IPS-NIHi11 (cell line): ENCODE measurements at places on chromosomes 6 and 20.

GRCh38 chr6:43303751-43304331, 4.8 kb downstream of the CRIP3 start:
- no peak for DNase-seq

DNA sequence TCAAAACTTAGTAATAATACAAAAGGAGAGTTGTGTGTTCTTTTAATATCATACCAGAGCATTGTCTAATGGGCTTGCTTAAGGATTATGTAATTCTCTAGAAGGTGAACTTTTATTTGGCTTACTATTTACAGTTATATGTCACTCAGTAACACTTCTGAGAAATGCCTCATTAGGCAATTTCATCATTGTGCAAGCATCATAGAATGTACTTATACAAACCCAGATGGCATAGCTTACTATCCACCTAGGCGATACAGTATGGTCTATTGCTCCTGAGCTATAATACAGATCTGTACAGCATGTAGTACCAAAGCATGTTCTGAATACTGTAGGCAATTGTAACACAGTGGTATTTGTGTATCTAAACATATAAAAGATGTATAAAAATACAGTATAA, 340.1 kb downstream of the PHF3 start:
- DNase-seq: no peak

DNA sequence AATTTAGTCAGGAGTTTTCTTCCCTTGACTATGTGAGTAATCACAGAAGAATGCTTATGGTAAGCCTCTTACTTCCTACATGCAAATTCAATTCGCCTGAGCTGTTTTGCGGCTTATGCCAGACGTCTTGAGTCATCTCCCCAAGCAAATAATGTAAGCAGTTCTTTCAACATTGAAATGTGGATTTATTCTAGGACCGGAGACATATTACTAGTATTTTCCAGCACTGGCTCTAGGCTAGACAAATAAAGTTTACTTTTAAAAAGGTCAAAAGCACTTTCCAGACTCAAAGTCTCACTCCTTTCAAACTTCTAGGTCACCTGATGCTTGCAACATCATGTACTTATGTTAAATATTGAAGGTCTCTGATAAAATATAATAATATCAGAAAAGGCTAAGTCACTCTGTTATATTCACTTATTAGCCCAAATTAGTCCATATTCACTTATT, 38.1 kb upstream of the NOX3 start:
- peak; percentile 35 for DNase-seq

GRCh38 chr6:131733376-131734016, 22.7 kb upstream of the CTAGE9 start:
- DNase-seq: no peak

- no peak for DNase-seq
These were observed 2.2 kb upstream of the FAM162B start for GRCh38 chr6:116767715-116768114.

- DNase-seq: no peak
These were observed 13.8 kb downstream of the TREM1 start for GRCh38 chr6:41272591-41273240.

DNA sequence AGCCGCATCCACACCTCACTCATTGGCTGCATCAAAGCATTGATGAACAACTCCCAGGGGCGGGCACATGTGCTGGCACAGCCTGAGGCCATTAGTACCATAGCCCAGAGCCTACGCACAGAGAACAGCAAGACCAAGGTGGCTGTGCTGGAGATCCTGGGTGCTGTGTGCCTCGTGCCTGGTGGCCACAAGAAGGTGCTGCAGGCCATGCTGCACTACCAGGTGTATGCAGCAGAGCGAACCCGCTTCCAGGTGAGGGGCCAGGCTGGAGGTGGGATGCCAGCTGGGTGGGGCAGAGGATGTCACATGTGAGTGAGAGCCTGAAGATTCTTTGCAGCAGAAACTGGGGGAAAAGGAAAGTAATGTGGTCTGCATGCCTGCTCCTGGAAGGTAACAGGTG, 66.7 kb downstream of the MOCS1 start:
- DNase-seq: peak; percentile 49

- no peak for DNase-seq
These were observed 4.3 kb upstream of the SLPI start for GRCh38 chr20:45258664-45259063.

GRCh38 chr6:46772016-46772415, 21.2 kb upstream of the MEP1A start:
- DNase-seq: no peak

- no peak for DNase-seq
These were observed 12.8 kb upstream of the CCDC167 start for GRCh38 chr6:37512400-37513011.

DNA sequence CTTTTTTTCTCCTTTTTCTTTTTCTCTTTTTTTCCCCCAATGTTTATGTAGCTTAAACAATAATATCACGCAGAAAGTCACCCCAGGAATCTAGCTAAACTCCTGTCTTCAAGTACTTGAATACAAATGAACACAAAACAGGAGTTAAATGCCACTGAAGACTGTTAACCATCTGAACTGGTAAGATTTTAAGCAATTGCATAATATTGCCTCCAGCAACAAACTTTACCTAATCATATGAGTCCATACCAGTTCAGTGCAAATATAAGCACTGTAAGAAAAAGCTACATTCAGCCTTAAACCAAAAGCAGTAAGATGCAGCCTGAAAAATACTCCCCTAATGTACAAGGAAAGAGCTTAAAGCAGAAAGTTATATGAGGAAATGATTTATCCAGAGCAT, 173.9 kb upstream of the TFAP2D start:
- DNase-seq: no peak

DNA sequence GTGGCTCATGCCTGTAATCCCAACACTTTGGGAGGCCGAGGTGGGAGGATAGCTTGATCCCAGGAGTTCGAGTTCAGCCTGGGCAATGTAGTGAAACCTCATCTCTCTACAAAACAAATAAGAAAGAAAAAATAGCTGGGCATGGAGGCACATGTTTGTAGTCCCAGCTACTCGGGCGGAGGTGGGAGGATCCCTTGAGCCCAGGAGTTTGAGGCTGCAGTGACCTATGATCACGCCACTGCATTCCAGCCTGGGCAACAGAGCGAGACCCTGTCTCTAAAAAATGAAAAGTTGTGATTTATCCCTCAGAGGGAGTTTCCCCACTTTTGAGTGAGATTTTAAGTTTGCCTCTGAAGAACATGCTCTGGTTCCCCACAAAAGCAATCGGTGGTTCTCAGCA, 17.4 kb upstream of the BMP7 start:
- no peak for DNase-seq

- peak; percentile 25 for DNase-seq
These were observed 14.0 kb upstream of the MRGBP start for GRCh38 chr20:62782149-62782892.

GRCh38 chr6:70860045-70860444, 96.8 kb downstream of the B3GAT2 start:
- no peak for DNase-seq

DNA sequence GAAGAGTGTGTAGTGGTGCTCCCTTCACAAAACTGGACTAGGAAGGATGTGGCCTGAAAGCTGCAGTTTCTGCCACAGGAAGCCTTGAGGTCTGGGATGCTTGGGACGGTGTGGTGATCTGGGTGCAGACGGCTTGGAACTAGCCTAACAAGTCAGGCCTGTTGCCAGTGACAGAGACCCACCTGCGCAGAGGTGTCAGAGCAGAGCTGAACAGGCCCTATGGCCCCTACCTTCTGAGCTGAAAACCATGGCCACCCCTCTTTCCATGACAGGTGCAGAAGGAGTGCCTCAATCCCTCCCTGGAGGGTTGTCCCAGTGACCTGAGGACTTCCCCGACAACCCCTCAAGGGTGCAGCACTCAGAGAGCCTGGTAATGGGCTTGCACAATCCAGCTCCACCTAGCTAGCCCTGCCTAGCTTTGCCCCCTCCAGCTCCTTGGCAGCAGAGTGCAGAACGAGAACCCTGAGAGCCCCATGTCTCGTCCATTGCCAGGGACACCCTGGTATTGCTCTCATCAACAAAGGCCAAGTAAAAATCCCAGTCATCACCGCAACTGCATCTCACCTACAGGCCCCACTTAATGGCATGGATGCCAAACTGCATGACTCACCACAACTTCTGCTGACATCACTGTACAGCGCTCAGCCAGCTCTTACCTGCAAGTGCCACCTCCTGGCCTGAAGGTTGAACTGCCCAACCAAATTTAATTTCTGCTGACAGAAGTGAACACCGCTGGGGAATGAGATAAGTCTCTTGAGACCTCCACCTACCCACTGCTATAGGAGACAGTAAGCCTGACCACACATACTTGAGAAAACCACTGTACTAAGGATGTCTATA, 563.1 kb downstream of the TFAP2A start:
- DNase-seq: peak; percentile 11

GRCh38 chr20:63270606-63271325, 1.8 kb upstream of the ARFGAP1 start:
- no peak for DNase-seq

- no peak for DNase-seq
These were observed 784.4 kb downstream of the MAFB start for GRCh38 chr20:39904476-39905112.

- no peak for DNase-seq
These were observed 125.1 kb upstream of the HS3ST5 start for GRCh38 chr6:114467931-114468330.

GRCh38 chr6:159691133-159691962, 1.7 kb downstream of the SOD2 start:
- peak; percentile 20 for DNase-seq

- no peak for DNase-seq
These were observed 74.3 kb upstream of the EMILIN3 start for GRCh38 chr20:41440882-41441281.

- no peak for DNase-seq
These were observed 212.2 kb upstream of the BTBD3 start for GRCh38 chr20:11705512-11705911.

DNA sequence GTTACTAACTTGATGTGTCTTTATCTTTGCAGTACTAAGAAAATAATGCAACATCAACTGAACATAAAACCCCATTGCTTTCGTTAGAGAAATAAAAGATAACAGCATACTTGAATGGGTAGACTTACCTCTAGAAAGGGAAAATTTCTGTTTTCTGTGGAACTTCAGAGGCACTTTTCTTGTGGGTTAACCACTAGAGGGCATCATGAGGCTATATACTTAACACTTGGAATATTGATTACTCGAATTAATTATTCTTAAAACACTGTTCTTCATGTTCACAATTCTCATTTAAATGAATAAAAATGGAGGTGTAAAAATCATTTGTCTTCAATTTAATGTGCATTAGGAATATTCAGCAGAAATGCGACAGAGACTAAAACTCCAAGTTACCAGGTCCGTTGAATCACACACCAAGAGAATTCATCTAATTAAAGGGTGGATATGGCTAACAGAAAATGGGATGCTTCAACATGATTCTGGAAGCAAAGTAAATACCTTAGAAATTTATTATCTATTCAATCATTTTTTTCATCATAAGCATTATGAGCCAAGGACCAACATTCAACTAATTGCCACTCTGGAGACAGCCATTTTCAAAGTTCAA, 330.8 kb upstream of the PREP start:
- DNase-seq: no peak

- no peak for DNase-seq
These were observed 141.3 kb downstream of the IMPG1 start for GRCh38 chr6:75931011-75931680.

- peak; percentile 17 for DNase-seq
These were observed 230.0 kb upstream of the CHD6 start for GRCh38 chr20:41848180-41848579.

- DNase-seq: no peak
These were observed 95.8 kb upstream of the GCM1 start for GRCh38 chr6:53244399-53244931.

GRCh38 chr6:36962874-36963273, 8.3 kb downstream of the PI16 start:
- DNase-seq: peak; percentile 93

- DNase-seq: peak; percentile 14
These were observed 43.6 kb downstream of the REPS1 start for GRCh38 chr6:138944412-138944811.

- DNase-seq: no peak
These were observed 108.9 kb upstream of the STXBP5 start for GRCh38 chr6:147095316-147095715.

DNA sequence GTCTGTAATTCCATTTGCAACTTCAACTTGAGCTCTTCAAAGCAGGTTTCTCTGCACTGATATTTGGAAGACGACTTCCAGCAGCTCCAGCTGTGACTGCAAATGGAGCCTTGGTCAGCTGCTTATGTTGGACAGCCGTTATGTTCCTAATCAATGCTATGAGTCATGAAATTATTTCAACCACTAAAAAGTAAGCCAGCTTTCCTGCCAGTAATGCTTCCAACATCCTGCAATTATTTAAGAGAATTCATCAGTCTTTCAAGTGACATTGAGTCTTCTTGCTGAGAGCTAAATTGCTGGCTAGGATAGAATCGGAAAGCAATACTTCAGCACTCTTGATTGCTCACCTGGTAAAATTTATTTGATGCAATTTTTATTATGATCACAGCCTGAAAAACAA, 375.7 kb downstream of the MMUT start:
- DNase-seq: no peak

DNA sequence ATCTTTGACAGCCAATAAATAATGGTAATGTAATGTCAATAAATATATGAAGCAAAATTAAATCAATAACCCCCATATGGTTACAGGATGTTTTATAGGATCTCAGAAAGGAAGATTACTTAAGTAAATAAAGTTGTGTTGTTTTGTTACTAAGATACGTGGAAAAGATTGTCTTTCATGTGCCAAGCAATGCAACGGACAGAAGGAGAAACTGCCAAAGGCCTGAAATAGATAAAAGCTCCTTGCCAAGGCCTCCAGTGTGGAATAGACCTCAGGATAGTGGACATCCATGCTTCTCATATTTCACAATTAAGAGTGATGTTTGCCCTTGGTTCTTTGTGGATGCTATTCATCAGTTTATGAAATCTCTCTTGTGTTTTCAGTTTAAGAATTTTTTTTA, 16.4 kb upstream of the FNDC1 start:
- DNase-seq: no peak

GRCh38 chr6:138036111-138036510, 71.1 kb downstream of the PERP start:
- no peak for DNase-seq

DNA sequence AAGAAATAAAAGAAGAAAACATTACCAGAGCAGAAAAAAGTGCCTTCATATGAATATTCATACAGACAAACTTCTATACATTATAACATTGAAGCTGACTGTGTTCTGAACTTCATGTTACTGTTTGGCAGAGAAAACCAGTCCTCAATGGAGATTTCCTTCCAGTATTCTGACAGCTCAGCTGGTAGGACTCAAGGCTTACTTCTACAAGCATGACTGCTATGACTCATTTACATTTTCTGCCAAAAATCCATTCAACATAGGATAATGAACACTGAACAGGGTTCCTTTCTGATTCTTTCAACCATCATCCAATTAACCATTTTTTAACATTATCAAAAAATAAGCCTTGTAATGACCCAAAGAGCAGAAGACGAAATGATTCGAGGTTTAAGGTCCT, 25.4 kb downstream of the COL9A1 start:
- no peak for DNase-seq
